ENCODE measurements at places on chromosomes 7 and 10. TPM values are rescaled to one million over a fixed set of nuclear protein-coding genes. Genes with fewer than 3 reads are reported as not detected.

FLNC gene
- total RNA-seq: 18.4 TPM

CASD1 gene
- 24.3 TPM for total RNA-seq

HACD1 gene
- 37.4 TPM for total RNA-seq

NEUROG3 gene
- not detected for total RNA-seq

EIF4H gene
- 269 TPM for total RNA-seq

AKR1D1 gene
- not detected for total RNA-seq

UNCX gene
- total RNA-seq: not detected

MSMB gene
- not detected for total RNA-seq

ADAMTS14 gene
- total RNA-seq: 0.91 TPM

ZP3 gene
- total RNA-seq: 1.0 TPM

HIPK2 gene
- total RNA-seq: 13.6 TPM

TMEM60 gene
- total RNA-seq: 23.6 TPM

CPA5 gene
- 0.13 TPM for total RNA-seq

TMEM225B gene
- 0.26 TPM for total RNA-seq

LIMK1 gene
- 15.6 TPM for total RNA-seq

CPEB3 gene
- 2.9 TPM for total RNA-seq

MYL10 gene
- not detected for total RNA-seq

ZDHHC16 gene
- 45.9 TPM for total RNA-seq

SYNPO2L gene
- not detected for total RNA-seq

DNAH11 gene
- 0.39 TPM for total RNA-seq

SPDYE5 gene
- 0.13 TPM for total RNA-seq

IL6 gene
- total RNA-seq: 33.1 TPM

ASB10 gene
- not detected for total RNA-seq

AKR1C4 gene
- not detected for total RNA-seq

RBM17 gene
- total RNA-seq: 35.0 TPM

SPDYE16 gene
- not detected for total RNA-seq

LEP gene
- 0.11 TPM for total RNA-seq

TIAL1 gene
- 58.5 TPM for total RNA-seq

ASB4 gene
- total RNA-seq: not detected

ZNF117 gene
- total RNA-seq: 12.9 TPM

GIMAP1 gene
- 0.13 TPM for total RNA-seq

TDRD1 gene
- total RNA-seq: under 0.01 TPM

RASSF4 gene
- 5.6 TPM for total RNA-seq

NAPEPLD gene
- 20.3 TPM for total RNA-seq

CNTNAP2 gene
- not detected for total RNA-seq
